Natural killer cell (primary cell): ENCODE measurements at places on chromosomes 7 and 10. TPM values are rescaled to one million over a fixed set of nuclear protein-coding genes. Genes with fewer than 3 reads are reported as not detected.

- no peak for DNase-seq
These were observed 260.7 kb downstream of the BMPER start for GRCh38 chr7:34165927-34166550.

DNA sequence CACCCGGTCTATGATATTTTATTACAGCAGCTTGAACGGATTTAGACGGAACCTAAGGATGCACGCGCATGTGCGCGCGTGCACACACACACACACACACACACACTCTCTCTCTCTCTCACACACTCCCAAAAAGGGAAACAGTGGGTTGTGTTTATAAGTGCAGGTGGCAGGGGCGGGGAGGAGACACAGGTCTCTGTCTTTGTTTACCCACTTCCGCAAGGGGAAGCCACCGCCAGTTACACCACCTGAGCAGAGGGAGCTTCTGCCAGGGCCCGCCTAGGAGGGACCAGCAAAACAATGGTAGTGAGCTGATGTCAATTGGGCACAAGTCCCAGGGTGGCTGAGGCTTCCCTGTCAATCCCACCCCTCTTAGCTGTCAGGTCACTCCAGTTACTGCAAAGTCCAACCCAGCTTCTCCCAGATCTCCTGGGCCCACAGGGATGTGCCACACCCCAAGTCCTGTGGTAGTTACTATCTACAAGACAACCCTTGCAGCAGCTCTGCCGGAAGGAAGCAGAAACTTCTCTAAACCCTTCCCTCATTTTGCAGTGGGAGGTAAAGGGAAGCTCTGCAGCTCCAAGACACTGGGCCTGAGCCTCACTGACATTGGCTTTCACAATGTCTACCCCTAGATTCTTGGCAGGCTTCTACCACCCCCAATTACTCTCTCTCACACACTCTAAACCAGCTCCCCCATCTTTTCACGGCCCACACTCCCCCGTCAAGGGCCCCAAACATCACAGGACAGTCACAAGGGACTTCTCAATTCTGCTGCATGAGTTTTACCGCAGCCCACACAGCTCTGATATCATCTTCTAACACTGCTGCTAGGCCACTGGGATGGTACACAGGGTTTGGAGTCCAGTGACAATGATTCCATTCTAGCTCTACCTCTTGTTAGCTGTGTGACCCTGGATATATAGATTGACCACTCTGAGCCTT, 17.6 kb downstream of the ANXA11 start:
- DNase-seq = peak; percentile 39

Gene OR2A12
- total RNA-seq = not detected

- DNase-seq = no peak
These were observed 119.7 kb upstream of the PPP2R2D start for GRCh38 chr10:131781076-131781475.

Gene GPR22
- total RNA-seq = not detected

- DNase-seq = no peak
These were observed 12.6 kb downstream of the BLVRA start for GRCh38 chr7:43771128-43771527.

Gene WDR91
- total RNA-seq = 28.7 TPM

Gene LIPF
- not detected for total RNA-seq

Gene SORBS1
- 5.4 TPM for total RNA-seq

GRCh38 chr7:100963386-100963785, 6.0 kb upstream of the MUC12 start:
- no peak for DNase-seq

Gene BTBD16
- total RNA-seq = not detected

GRCh38 chr10:106439366-106439765, 725.1 kb downstream of the SORCS1 start:
- DNase-seq = no peak

Gene KCP
- total RNA-seq = 0.49 TPM

Gene CC2D2B
- total RNA-seq = 0.68 TPM

DNA sequence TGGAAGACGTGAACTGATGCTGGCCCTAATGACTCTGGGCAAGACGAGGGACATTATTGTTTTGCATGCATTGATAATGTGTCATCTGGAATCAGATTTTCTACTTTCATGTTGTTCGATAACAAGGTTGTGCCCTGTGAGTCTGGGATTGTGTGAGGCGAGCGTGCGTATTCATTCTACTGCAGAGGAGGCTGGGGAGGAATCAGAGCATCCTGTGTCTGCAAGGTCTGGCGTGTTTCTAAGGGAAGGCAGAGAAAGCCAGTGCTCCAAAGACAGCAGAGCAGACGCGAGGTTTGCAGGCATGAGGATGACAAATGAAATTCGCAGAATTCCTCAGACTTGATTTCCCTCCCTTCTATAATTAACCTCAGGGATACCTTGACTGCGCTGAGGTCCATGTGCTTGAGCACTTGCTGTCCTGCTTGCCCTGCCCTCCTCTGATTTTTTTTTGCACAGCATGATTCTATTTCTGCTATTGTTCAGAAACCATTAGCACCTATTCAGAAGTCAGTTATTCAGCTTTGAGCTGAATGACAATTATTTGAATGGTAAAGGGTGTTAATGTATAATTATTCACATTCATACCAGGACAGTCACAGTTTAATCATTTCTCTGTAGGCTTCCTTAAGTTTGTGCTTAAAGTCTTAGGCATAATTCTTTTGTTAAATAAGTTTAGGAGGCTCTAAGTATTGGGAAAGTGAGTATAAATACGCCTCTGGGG, 233.6 kb downstream of the EBF3 start:
- DNase-seq = no peak

Gene OR2A7
- 0.73 TPM for total RNA-seq

- DNase-seq = no peak
These were observed 7.2 kb upstream of the RELN start for GRCh38 chr7:103996639-103997038.

- DNase-seq = no peak
These were observed 230.2 kb upstream of the HPS1 start for GRCh38 chr10:98676895-98677294.

GRCh38 chr7:4399596-4399995, 282.5 kb upstream of the FOXK1 start:
- DNase-seq = no peak

- DNase-seq = no peak
These were observed 165.0 kb downstream of the SLIT1 start for GRCh38 chr10:97020452-97021400.

DNA sequence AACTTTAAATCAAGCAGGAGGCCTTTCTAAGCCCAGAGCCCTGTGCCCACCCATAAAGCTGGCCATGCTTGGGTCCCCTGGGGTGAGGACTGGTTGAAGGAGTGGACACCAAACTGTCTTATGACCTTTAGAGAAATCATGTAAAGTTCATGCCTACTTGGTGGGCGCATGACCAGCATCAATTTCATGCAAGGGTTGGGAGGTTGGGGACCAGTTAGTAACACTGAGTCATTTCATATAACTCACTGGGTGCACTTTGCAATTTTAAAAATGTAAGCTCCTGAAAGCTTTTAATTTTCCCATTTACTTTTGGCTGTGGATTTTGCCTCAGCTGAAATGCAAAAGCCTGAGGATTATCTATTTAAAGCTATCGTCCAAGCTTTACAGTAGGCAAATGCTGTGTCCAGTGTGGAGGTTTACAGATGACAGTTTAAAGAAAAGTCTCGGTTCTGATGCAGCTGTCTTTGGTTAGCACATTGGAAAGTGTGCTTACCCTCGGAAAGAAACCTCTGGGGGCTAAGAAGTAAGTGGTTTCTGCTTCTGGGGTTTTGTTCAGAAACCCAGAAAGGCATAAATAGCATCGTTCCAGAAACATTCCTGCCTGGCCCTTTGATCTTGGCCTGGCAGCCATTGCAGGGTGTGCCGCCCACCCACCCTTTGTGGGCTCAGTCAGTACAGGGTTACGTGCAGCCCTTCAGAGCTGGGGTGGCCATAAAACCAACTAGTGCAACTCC, 48.8 kb upstream of the CHST15 start:
- DNase-seq = no peak

GRCh38 chr10:3106928-3107425, 39.6 kb downstream of the PFKP start:
- DNase-seq = no peak

Gene AVPI1
- 6.1 TPM for total RNA-seq

- DNase-seq = no peak
These were observed 103.6 kb downstream of the LYZL1 start for GRCh38 chr10:29392376-29393021.

- DNase-seq = no peak
These were observed 81.4 kb downstream of the VSTM4 start for GRCh38 chr10:49033939-49034338.

DNA sequence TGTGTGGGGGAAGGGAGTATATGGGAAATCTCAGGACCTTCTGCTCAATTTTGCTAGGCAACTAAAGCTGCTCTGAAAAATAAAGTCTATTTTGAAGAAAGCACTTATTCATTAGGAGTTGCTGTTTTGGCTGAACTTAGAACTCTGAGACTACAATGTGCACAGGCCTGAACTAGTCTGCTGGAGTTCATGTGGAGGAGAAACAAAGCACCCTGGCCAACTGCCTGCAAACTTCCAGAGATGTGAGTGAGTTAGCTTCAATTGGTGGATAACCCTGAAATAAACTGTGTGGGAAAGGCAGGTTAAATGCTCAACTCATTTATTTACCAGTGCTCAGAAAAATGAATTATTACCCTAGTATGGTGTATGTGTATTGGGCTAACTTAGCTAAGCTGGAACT, 17.3 kb upstream of the FAM241B start:
- DNase-seq = no peak

Gene ZEB1
- 30.6 TPM for total RNA-seq

DNA sequence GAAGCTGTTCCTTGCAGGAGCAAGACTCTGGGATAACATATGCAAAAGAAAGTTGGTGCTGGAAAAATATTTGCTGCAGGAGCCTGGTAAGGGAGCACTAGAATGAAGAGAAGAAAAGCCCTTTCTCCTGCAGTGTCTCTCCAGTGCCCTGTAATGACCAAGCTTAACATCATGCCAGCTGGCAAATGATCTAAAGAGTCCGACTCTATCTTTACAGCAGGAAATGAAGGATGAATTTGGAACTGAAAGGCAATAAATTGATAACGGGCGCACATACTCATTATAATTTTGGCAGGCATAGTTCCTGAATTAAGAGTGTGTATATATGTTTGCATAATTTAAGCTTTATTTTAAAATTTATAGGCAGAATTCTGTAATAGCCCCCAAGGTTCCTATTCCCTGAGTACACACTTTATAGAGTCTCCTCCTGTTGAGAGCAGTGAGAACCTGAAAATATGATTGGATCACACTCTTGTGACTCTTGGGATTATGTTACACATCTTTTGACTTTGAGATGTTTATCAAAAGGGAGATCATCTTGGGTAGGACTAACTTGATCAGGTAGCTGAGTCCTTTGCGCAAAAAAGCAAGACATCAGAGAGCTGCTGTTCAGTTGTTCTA, 299.0 kb upstream of the MBL2 start:
- DNase-seq = no peak

- DNase-seq = no peak
These were observed 16.3 kb upstream of the ZNF212 start for GRCh38 chr7:149223176-149223575.

- DNase-seq = no peak
These were observed 34.7 kb downstream of the CPED1 start for GRCh38 chr7:121023194-121023593.

GRCh38 chr7:43695365-43695764, 34.0 kb downstream of the COA1 start:
- DNase-seq = no peak

Gene DPP6
- total RNA-seq = not detected

DNA sequence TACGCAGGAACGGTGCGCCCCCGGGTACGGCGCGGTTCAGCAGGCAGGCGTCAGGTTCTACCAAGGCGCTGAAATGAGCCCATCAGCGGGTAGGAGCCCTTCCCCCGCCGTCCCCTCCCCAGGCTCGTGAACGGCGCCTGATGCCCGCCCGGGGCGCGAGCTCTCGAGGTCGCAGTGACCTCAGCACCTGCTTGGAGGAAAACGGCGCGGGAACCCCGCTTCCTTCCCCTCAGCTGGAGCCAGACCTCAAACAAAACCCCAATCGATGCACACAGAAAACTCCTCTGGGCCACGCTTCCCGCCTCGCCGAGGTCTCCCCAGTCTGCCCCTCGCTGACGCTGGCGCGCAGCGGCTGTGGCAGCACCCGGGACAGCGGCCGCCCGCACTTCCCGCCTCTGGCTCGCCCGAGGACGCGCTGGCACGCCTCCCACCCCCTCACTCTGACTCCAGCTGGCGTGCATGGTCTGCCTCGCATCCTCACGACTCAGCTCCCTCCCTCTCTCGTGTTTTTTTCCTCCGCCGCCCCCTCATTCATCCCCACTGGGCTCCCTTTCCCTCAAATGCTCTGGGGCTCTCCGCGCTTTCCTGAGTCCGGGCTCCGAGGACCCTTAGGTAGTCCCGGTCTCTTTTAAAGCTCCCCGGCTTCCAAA, 514 bp upstream of the GAD2 start:
- peak; percentile 6 for DNase-seq

- no peak for DNase-seq
These were observed 80.1 kb upstream of the CAPZA2 start for GRCh38 chr7:116782177-116782711.

- DNase-seq = no peak
These were observed 84.6 kb upstream of the ZNF438 start for GRCh38 chr10:31116226-31116625.

DNA sequence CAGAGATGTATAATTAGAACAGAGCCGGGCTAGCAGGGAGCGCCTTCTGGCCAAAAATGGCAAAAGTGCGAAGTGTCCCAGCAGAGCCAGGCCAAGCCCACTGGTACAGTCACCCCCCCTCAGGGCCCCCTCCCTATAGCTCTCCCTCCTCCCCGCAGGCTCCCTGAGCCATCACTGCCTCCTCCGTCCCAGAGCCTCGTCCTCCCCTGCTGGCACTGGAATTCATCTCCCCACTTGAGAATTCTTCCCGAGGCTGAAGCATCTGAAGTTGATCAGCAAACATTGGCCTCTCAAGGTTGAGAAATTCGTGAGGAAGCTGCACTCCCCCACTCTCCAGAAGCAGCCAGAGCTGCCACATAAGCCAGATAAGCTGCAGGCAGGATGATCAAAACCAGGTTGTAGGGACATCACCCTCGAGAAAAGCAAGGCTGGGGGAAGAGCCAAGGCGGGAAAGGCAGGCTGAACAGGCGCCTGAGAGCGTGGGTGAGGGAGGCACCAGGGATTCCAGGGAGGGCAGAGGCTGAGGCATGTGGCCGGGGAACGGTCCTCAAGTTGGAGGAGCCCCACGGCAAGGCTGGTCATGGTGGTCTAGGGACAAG, 23.4 kb downstream of the CAMK2G start:
- DNase-seq = no peak

- DNase-seq = no peak
These were observed 770 bp downstream of the PLXNA4 start for GRCh38 chr7:132575419-132575981.

- no peak for DNase-seq
These were observed 107.3 kb downstream of the SNX10 start for GRCh38 chr7:26398756-26399509.

DNA sequence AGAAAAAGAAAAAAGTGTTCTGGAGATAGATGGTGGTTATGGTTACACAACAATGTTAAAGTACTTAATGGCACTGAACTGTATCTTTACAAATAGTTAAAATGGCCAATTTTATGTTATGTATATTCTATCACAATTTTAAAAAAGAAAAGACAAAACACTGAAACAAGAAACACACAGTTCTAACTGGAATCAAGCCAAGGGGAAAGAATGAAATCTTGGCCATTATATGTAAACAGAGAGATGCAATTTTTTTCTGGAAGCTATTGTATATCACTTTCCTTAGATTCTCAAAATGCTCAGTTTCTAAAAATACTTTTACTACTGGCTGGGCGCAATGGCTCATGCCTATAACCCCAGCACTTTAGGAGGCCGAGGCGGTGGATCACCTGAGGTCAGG, 4.1 kb downstream of the COA1 start:
- no peak for DNase-seq
